ENCODE measurements at places on chromosomes 13 and 19.

GRCh38 chr19:30112666-30113065 lies 170.6 kb downstream of the URI1 start:
- DNase-seq = no peak

- DNase-seq = no peak
Measured at GRCh38 chr13:74077792-74078191, 56.4 kb downstream of the KLF12 start.

DNA sequence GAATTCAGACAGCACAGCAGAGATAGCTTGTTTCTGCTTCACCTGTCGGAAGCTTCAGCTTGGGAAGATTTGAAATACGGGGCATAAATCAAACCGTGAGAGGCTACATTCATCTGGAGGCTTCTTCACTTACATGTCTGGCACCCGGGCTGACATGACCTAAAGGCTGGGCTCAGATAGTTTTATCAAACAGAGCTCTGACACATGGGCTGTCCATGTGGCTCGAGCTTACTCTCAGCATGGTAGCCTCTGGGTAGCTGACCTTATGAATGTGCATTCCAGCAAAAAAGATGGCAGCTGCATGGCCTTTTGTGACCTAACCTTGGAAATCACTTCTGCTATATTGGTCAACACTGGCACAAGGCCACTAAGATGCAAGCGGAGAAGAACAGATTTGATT lies 414.5 kb downstream of the NDFIP2 start:
- no peak for DNase-seq

- no peak for DNase-seq
Measured at GRCh38 chr13:43008596-43008995, 14.8 kb upstream of the DNAJC15 start.

- no peak for DNase-seq
Measured at GRCh38 chr13:52921194-52921593, 72.8 kb upstream of the PCDH8 start.

- peak; percentile 50 for DNase-seq
Measured at GRCh38 chr13:47033216-47033615, 136.4 kb upstream of the HTR2A start.

GRCh38 chr13:101258071-101258470 lies 158.2 kb downstream of the NALCN start:
- DNase-seq = peak; percentile 98

- no peak for DNase-seq
Measured at GRCh38 chr13:39505151-39505550, 97.8 kb downstream of the LHFPL6 start.

- no peak for DNase-seq
Measured at GRCh38 chr13:47790755-47791154, 210.3 kb downstream of the SUCLA2 start.

DNA sequence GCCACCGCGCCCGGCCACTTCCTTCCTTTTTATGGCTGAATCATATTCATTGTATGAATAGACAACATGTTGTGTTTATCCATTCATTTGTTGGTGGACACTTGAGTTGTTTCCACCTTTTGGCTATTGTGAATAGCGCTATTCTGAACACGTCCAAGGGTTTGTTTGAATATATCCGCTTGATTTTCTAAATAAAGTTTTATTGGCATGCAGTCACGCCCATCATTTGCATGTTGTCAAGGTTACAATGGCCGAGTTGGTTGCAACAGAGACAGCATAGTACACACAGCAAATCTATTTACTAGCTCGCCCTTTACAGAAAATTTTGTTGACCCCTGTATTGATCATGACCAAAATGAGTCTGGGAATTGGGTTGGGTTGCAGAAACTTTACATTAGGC lies 43.5 kb downstream of the COLGALT1 start:
- no peak for DNase-seq

GRCh38 chr13:28392428-28392827 lies 102.5 kb downstream of the FLT1 start:
- no peak for DNase-seq

- DNase-seq = no peak
Measured at GRCh38 chr19:48881741-48882657, 9.8 kb downstream of the PPP1R15A start.

- no peak for DNase-seq
Measured at GRCh38 chr13:26236296-26236695, 14.2 kb upstream of the RNF6 start.

DNA sequence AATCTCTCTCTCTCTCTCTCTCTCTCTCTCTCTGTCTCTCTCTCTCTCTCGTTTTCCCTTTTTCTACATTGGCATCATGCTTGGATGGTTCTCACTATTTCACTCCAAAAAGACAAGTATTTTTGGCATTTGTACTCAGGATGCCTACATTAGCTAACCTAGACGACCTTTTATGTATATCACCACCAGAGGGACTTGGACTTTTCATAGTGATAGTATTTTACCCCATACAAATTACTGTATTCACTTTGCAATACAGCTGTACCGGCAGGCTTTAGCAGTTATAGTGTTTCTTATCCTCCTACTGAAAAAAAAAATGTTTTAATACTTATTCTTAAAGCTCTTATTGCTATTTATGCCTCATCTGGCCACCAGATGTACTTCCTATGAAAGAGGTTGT lies 687.2 kb upstream of the KLHL1 start:
- DNase-seq = no peak

DNA sequence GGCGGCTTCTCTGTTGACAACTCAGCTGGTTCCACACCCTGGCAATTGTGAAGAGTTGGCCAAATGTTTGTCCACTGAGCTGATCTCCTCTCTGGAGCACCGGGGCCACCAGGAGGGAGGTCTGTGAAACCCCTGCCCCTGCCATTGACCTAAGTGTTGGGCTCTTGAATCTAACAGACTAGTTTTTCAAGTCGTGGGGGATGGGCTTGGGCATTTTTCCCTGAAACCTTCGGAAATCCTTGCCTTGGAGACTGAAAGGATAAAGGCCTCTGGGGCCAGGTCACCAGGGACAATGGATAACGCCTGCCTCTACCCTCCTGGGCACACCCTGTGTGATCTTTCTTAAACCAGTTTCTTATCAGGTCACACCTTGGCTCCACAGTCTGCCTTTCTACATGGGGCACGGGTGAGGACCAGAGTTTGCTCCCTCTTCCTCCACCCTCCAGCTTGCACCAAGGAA lies 881 bp downstream of the GEMIN7 start:
- DNase-seq = no peak

DNA sequence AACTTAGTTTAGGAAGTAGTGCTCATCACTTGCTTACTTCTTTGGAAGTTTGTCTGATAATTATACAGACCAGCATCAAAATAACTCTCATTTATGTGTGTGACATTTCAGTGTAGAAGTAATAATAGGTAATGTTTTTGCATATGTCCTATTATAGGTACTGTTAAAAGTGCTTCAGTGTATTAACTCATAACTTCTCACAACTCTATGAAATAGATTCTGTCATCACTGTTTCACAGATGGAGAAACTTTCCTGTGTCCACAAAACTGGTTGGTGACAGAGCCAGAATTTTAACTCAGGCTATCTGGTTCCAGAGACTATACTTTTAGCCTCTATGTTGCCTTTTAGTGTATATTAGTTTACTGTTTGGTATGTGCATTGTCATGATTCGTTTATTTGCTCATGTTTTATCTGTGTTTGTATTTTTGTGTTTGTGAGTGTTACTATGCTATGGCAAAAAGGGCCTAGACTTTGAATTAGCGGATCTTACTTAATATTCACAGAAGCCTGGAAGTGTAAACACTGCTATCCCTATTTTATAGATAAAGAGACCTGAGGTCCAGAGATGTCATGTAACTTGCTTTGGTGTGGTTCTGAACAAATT lies 12.7 kb downstream of the LPAR6 start:
- DNase-seq = no peak

DNA sequence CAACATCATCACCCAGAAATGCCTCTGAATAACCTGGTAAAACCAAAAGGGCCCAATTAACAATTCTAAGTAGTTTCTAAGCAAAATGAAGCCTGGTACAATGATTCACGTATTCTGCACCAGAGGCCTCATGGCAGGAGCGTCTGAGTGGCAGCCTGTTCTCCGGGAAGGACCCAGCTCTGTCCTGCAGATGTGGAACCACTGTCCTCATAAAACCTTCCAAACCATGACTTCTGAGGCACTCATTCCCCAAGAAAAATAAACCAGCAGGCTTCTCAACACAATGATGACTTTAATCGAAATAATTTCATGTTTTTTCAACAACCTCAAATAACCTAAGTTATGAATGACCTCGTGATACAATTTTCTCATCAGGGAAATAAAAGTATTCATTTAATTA lies 89.9 kb downstream of the STK24 start:
- no peak for DNase-seq

GRCh38 chr13:40779796-40780285 lies 8.9 kb upstream of the MRPS31 start:
- DNase-seq = no peak

GRCh38 chr13:44573790-44574465 lies 2.2 kb downstream of the TSC22D1 start:
- peak; percentile 65 for DNase-seq

DNA sequence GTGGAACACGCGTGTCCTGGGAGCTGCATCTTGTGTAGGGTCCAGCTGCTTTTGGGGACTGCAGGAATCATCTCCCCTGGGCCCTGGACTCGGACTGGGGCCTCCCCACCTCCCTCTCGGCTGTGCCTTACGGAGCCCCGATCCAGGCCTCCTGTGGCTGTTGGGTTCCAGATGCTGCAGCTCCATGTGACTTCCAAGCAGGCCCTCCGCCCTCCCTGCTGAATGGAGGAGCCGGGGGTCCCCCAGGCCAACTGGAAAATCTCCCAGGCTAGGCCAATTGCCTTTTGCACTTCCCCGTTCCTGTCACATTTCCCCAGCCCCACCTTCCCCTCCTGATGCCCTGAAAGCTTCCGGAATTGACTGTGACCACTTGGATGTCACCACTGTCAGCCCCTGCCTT lies 6.2 kb upstream of the PGLS start:
- DNase-seq = no peak

DNA sequence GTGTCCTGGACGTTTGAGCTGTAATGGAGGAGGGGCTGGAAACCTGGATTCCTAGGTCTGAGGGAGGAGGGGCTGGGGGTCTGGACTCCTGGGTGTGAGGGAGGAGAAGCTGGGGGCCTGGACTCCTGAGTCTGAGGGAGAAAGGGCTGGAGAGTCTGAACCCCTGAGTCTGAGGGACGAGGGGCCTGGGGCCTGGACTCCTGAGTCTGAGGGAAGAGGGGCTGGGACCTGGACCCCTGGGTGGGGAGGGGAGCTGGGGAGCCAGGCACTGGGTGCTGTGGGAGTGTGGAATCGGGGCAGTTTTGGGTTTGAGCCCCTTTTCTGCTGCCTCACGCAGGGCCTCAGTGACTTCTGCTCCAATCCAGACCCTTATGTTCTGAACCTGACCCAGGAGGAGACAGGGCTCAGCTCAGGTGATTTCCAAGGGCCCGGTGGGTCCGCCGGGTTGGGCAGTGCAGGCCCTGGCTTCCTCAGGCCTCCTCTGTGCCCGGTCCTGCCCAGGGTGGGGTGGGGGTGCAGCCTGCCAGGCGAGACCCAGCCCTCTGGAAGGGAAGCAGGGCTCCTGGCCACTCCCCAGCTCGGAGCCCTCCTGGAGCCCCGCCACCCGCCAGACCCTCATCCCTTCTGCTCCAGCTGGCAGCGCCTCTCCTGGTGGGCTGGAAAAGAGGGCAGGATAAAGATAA lies 14.4 kb downstream of the TTYH1 start:
- no peak for DNase-seq

GRCh38 chr19:11204943-11205349 lies 7.6 kb upstream of the KANK2 start:
- no peak for DNase-seq

DNA sequence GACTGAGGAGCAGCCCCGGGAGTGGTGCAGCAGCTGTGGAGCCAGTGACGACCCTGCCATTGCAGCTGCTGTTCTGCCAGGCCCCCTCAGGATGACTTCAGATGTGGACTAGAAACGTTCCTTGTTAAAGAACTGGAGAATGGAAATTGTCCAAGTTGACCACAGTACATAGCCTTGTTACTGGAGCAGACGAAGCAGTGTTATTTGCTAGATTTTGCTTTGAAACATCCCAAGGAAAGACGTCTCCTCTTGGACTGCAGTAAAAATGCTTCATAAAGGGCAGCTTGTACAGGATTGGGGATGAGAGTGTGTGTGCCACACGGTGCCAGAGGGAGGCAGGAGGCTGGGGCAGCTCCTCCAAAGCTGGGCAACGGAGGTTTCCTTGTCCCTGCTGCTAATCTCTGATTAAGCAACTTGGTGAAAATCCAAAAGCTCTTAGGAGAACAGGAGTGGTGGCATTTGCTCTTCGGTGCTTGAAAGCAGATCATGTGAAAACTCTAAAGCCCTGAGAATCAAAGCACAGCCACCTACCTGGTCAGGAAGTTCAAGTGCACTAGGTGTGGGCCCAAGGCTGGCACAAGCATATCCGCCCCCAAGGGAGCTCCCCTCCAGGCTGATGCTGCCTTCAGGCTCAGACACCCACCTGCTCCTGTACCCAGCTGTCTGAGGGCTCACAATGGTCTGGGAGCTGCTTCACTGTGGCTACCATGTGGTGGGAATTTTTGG lies 34.5 kb downstream of the SHISA2 start:
- no peak for DNase-seq

DNA sequence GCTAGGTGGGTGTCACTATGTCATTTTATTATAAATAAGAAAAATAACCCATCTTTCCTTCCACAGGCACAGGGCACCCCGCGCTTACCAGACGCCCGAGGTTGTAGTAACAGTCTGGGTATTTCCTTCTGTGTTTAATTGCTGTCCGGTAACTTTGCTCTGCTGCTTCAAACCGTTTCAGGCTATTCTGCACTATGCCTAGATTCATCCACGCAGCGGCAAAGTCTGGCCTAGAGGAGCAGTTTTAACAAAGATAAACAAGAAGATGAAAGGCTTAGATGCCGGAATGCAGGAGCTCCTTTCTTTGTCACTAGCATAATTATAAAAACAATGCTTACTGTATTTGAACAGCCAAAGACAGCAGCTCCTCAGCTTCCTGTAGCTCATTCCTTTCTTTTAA lies 36.9 kb upstream of the GGACT start:
- no peak for DNase-seq

GRCh38 chr13:21879263-21879914 lies 208.5 kb downstream of the FGF9 start:
- no peak for DNase-seq

DNA sequence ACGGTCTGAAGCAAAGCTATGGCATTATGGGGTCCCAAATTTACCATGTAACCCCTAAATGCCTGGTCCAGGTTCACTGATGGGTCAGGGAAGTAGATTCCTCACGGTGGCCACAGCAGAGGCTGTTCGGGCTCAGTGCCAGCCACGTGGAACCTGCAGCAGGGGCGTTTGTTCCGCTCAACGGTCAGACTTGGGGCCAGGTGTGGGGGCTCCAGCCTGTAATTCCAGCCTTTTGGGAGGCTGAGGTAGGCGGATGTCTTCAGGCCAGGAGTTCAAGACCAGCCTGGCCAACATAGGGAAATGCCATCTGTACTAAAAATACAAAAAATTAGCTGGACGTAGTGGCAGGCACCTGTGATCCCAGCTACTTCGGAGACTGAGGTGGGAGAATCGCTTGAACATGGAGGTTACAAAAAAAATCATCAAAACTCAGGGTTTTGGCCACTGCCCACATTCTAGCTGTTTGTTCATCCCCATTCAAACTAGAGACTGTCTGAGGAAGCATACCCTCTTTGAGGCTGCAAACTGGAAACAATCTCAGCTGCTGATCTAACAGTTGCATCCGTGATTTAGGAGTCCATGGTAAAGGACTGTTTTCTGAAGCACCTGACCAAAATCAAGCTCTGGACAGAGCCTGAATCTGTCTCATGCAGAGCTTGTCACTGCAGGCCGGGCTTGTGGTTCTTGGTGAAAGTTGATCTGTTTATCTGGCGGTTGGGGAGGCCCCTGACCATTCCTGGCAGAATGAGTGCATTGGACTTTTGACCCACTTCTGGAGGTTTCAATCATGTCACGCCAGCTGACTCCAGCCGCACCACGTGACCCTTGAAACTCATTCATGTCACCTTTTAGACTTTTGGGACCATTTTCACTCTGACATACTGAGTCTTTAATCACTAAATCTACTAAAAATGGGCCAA lies 30.2 kb upstream of the ZNF331 start:
- no peak for DNase-seq
